ENCODE measurements at places on chromosomes 1 and 21.

DNA sequence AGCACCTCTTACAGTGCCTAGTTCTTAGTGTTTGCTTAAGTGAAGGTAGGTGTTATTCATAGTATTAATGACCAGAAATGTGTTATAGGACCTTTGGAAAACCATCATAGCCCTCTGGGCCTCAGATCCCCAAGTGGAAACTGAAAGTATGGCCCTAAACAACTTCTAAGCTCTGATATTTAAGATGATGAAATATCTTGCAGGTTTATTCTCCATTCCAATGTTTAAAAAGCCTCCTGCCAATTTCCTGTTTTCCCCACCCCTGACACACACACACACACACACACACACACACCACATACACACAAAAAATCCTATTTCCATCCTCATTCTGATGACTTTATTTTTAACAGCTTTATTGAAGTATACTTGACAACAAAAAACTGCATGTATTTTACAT, 108.2 kb downstream of the DIRAS3 start:
- no peak for DNase-seq

GRCh38 chr1:83497563-83497962, 501.4 kb downstream of the TTLL7 start:
- peak; percentile 15 for DNase-seq

- DNase-seq: no peak
These were observed 143.0 kb downstream of the ELAVL4 start for GRCh38 chr1:50251702-50252101.

DNA sequence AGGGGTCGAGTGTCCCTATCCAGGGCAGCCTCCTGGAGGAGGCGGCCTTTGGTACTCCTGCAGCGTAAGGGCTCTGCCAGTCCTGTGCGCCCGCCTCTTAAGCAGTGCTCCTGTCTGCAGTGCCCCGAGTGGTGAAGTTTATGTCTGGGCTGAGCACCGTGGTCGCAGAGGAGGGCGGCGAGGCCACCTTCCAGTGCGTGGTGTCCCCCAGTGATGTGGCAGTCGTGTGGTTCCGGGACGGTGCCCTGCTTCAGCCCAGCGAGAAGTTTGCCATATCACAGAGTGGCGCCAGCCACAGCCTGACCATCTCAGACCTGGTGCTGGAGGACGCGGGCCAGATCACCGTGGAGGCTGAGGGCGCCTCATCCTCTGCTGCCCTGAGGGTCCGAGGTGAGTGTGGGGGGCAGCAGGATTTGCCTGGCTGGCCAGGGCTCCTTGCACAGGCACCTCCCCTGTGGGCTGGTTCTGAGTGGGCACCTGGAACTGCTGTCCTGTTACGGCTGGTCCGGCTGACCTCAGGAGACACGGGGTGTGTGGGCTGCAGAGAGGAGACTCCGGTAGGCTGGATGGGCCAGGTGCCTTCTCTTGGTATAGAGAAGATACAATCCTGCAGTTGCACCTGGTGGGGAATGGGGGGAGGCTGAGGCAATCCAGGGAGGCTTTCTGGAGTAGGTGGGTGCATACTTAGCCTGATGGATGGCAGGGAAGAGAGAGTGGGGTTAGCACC, 66.8 kb downstream of the OBSCN start:
- DNase-seq: no peak

- no peak for DNase-seq
These were observed 153.4 kb downstream of the ETS2 start for GRCh38 chr21:38958940-38959691.

DNA sequence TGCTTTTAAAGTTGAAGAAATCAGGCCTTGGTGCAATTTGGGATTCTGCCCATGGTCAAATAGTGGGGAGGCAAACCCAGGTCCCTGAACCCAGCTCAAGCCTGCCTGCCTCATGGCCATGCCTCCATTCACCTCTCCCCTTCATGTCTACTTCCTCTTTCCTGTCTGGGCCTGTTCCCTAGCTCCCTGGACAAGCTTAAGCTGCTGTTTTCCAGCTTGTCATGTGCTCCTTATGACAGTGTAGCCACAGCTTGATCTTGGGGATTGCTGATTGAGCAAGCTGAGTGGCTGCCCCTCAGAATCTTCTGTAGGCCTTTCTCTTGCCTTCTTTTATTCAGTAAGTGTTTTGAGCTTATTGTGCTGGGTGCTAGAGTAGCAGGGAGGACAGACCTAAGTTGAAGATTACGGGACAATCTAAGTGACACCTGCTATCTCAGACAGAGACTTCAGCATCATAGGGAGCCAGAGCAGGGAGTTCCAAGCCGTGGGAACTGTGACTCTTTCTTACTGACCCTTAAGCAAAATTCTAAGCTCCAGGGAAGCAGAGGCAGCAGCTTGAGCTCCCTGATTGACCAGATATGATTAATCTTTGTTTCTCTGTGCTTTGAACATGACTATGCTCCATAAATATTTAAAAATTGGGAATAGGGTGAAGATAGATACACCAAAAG, 520 bp upstream of the MR1 start:
- peak; percentile 88 for DNase-seq

DNA sequence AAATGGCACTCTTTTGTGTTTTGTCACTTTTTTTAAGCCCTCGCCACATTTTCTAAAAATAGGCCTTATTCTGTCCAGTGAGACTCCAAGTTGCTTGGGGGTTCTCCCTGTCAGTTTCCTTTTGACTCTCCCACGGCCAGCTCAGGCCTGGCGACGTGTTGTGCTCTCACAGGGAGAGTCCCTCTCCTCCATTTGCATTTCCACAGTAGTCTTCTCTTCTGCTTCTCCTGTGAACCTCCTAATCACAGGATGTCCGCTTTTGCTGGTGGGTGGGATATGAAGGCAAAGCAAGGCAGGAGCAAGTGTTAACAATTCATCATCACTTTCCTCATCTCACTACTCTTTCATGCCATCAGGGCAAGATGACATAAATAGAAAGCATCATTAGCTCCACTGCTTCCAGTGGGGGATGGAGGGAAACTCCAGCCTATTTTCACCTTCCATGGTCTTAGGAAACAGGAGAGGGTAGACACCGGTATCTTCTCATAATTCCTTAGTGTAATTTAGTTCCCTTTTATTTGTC, 99.8 kb downstream of the INTS7 start:
- no peak for DNase-seq

GRCh38 chr1:47932743-47933142, 64.4 kb downstream of the TRABD2B start:
- no peak for DNase-seq

DNA sequence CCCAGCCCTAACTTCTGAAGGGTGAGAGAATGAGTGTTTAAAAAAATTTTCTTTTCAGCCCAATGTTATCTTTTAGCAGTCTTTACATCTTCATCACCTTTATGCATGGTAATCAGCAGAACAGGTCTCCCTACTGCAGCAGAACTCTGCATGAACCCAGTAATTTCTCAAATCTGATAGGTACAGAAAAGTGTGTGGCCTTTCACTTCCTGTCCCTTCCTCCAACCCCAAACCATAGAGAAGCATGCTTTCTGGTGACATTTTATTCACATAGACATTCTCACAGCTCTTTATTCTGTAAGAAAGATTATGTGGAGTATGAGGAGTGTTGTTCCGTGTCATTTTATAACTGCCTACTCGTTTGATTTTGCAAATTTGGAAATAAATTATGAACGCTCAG, 68.6 kb downstream of the RPAP2 start:
- no peak for DNase-seq

- DNase-seq: no peak
These were observed 6.6 kb downstream of the CLCNKA start for GRCh38 chr1:16028237-16029002.

DNA sequence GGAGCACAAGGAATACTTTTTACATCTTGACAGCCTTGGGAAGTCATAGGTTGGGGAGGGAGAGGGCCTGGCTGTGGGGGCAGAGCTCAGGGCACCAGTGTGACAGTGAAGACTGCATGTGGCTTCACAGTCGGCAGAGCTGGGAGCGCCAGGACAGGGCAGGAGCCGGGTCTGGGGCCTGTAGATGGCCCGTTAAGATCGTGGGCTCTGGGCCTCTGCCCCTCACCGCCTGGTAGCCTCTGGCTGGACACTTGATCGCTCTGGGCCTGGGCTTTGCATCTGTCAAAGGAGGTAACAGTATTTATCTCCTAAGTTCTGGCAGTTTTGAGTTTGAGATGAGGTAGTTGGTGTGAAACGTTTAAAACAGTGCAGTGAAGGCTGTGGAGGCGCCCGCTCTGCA, 4.8 kb downstream of the SLX9 start:
- DNase-seq: no peak

GRCh38 chr1:216193839-216194443, 229.3 kb downstream of the USH2A start:
- DNase-seq: no peak

GRCh38 chr1:161195171-161195570, 3.7 kb downstream of the ADAMTS4 start:
- DNase-seq: no peak

- peak; percentile 18 for DNase-seq
These were observed 1.1 kb downstream of the ERO1B start for GRCh38 chr1:236280438-236281197.

DNA sequence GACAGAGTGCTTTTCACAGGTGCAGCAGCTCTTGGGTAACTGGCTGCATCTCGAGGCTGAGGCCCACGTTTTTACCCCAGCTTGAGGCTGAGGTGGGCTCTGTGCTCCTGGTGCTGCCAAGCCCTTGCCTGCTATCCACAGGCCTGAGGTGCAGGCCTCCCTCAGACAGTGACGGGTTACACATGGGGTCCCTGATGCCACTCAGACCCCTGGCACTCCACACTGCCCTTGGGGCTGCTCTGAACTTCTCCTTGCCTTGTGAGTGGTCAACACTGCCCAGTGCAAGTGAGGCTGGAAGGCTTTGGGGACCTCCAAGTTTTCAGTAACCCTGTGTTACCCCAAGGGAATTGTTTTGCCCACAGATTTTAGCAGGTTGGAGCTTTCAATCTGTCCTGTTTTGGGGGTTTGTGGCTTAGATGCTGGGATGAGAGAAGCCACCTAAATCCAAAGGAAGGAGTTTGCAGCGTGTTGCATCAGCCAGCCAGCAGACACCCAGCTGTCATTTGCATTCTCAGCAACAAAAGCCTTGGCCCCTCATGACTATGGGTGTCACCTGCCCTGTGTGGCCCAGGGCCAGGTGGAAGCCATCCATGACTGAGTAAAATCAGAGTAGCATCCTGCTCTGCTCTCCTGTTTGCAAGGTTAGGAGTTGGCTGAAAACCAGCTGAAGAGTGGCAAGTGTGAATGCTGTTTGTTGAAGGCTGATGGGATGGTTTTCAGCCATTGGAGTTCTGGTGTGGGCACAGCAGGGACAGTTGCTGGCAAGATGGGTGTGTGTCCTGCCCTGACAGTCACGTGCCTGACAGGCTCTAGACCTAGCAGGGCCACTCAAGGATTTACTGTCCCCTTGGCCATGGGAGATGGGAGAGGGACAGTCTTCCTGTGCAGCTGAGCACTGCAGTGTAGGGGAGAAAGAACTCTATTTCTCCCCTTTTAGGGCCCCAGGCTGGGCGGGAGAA, 3.2 kb downstream of the RNF187 start:
- DNase-seq: no peak

- no peak for DNase-seq
These were observed 20.9 kb upstream of the IPO9 start for GRCh38 chr1:201807958-201808632.

GRCh38 chr1:247043406-247043805, 35.2 kb downstream of the ZNF670 start:
- DNase-seq: no peak

GRCh38 chr1:36339215-36339614, 15.8 kb upstream of the EVA1B start:
- no peak for DNase-seq

DNA sequence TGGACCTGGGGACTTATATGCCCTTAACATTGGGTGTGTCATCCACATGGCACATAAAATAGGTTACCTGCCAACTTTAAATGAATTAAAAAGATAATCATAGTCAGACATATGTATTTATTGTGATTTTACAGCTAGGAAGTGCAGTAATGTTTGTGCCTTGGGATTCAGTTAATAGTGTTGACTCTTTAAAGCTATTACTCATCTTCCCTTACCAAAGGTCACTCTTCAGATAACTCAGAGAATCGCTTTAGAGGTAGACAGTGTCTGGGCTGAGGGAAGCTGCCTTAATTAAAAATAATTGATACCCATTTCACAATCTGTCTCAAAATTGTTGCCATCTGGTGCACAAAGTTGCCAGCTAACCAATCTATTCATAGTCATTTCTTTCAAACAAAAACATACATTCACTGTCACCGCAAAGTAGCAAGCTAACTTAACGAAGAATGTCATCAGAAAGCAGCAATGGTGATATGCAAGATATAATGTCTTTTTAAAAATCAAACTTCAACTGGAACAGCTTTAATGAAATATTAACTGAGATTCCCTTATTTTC, 3.0 kb upstream of the KRTAP15-1 start:
- DNase-seq: no peak

GRCh38 chr21:16302851-16303282, 573.1 kb downstream of the USP25 start:
- DNase-seq: no peak

- DNase-seq: no peak
These were observed 32.6 kb downstream of the TMEM200B start for GRCh38 chr1:29090937-29091618.

DNA sequence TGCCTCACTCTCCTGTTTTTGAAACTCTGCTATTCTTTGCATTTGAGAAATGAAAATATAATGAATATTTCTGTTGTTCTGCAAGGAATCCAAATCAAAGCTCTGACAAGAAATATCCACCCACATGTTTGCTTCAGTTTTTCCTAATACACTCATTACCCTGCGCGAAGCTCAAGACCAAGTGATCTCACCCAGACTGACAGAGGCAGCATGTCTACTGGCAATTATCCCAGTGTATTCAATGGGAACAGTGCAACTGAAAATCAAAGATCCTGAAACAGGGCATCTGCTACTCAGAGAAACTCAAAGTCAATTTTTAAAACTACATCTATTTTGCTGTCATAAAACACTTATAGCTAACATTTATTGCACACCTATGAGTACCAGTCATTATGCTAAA, 321.0 kb upstream of the LRRC7 start:
- no peak for DNase-seq

- DNase-seq: no peak
These were observed 491.2 kb upstream of the USP24 start for GRCh38 chr1:55706397-55706796.

DNA sequence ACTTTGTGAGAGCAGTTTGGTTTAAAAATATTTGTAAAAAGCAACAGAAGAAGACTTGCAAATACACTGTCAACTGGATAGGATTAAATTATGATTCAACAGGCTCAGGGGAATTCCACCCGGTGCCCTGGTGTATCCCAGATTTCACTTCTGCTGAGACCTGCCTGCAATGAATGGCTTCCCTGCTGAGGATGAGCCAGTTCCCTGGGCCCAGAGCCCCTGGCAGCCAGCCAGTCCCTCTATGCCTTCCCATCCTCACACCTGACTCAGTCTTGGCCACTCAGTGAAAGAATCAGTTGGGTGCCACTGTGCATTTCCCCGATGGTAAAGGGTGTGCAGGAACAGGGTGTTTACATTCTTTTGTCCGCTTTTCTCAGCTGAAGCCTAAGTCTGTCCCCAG, 64.4 kb downstream of the KCTD3 start:
- DNase-seq: peak; percentile 91

GRCh38 chr1:154574716-154575115, 7.1 kb downstream of the CHRNB2 start:
- DNase-seq: no peak
